ENCODE measurements at places on chromosomes 1 and 21. TPM values are rescaled to one million over a fixed set of nuclear protein-coding genes. Genes with fewer than 3 reads are reported as not detected.

Gene ERICH3
- total RNA-seq = not detected

Gene HSD17B7
- 22.5 TPM for total RNA-seq

Gene MEX3A
- total RNA-seq = 0.05 TPM

Gene LIN28A
- total RNA-seq = not detected

DNA sequence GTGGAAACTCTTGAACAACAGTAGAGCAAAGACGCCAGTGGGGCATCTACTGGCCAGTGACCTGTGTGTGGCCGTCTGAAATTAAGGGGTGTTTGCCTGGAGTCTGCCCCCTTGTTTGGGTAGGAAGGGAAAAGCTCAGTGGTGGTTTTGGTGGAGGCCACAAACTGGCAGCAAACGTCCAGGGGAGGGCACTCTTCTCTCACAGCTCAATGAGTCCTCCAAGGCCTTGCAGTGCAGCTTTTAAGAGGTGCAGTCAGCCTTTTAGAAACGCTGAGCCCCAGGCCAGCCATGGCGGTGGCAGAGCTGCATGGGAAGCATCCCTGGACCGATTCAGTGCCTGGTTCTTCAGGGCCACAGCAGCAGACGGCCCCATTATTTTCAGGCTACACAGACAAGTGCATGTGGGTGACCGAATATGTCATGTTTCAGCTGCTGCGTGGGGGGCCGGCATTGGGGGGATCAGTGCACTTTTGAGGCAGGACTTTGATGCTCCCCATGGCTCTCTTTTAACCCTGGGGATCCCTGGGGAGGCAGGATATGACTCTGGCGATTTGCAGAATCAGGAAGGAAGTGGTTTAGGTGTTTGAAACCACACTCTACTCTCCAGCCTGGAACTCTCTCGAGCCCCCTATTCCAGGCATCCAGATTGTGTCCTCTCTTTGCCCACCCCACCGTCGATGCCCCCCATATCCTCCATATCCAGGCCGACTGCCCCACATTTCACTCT lies 414.0 kb downstream of the PRDM2 start:
- no peak for DNase-seq

GRCh38 chr1:8874230-8875201 lies 4.0 kb downstream of the ENO1 start:
- no peak for DNase-seq

DNA sequence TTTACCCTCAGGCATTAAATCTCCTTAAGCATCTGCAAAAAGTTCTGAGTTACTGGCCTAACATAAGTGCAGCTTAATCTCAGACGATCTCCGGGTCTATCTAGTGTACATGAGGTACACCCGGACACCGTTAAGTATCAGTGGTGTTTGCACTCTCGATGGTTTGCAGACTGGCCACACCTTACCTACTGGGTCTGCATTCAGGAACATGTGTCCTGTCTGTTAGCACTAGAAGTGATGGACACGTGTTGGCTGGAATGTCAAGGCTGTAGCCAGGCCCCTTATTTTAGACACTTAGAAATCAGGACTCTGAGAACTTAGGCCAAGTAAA lies 783 bp upstream of the AGL start:
- no peak for DNase-seq

DNA sequence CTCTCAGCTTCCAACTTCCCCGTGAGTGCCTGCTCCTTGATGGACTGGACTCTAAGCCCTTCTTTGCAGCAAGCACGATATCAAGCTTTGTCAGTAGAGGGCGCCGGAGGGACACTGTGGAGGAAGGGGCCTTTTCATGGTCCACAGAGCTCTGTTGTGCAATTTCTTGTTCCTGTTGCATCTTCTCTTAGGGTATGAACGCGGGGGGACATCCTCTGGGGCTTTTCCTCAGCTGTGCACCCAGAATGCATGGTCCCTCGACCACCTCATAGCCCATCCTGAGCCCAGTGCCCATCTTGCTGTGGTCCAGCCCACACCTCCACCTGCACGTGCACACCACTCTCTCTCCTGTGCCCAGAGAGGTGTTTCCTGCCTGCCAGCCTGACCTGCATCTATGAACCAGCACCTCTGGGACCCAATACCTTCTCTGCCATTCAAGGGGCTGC lies 556.8 kb downstream of the PTPRU start:
- DNase-seq = peak; percentile 75

DNA sequence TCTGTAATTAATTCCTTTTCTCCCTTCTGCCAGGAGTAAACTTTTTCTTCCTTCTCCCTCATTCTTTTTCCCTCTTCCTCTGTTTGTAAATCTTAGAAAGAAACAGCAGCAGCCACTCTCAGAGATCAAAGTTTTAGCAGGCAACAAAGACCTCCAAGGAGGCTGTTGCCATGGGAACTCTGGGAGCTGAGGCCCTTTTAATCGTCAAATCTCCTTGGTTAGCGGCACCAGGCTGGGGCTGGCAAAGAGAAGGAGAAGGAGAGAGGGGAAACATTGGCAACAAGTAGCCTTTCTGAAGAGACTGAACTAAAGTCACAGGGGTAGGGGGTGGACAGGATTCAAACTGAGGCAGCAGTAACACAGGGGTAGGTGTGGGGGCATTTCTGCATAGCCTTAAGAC lies 25.2 kb downstream of the ILDR2 start:
- DNase-seq = no peak

GRCh38 chr21:46295996-46296752 lies 10.0 kb downstream of the YBEY start:
- DNase-seq = peak; percentile 47

DNA sequence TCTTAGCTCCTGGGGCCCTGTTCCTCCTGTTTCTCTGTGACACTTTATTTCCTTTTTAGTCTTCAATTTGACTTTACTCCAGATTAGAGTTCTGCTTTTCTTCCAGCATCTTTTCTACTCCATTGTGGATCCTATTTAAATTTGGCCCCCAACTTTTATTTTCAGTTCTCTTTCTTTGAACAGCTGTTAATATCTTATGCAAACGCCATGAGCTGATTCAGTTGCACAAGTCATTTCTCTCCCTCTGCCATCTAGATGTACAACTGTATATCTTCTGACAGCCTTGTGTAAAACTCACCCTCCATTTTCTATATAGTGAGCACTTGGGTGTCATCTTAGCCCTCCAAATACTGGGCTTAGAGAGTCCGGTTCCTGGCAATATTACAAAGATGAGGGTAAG lies 42.2 kb downstream of the SPATA17 start:
- no peak for DNase-seq

DNA sequence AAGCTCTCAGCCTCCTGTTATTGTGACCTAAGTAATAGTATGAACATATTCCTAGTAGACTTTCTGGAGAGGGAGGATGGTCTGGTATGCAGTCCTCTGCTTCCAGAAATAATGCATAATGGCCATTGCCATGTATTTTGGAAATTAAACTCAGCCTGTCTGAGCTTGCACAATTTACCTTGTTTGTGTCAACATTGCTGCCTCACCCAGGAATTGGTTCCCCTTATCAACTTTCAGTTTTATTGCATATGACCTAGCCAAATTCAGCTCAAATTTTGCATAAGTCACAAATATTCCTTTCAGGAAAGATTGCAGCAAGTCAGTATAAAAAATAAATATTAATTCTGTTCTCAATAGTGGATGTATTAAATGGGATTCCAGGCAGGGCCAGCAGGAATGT lies 101.9 kb upstream of the SLC5A9 start:
- no peak for DNase-seq

DNA sequence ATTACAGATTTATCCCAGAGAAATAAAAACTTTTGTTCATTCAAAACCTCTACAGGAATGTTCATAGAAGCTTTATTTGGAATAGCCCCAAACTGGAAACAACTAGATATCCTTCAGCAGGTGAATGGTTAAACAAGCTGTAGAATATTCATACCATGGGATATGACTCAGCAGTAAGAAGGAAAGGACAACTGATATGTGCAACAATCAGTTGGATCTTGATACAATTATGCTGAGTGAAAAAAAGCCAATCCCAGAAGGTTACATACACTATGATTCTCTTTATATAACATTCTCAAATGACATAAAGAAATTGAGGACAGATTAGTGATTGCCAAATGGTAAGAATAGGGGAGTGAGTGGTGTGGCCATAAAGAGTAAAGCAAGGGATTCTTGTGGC lies 376.7 kb downstream of the S1PR1 start:
- DNase-seq = no peak

- DNase-seq = no peak
Measured at GRCh38 chr1:1344655-1345361, 4.4 kb downstream of the DVL1 start.

DNA sequence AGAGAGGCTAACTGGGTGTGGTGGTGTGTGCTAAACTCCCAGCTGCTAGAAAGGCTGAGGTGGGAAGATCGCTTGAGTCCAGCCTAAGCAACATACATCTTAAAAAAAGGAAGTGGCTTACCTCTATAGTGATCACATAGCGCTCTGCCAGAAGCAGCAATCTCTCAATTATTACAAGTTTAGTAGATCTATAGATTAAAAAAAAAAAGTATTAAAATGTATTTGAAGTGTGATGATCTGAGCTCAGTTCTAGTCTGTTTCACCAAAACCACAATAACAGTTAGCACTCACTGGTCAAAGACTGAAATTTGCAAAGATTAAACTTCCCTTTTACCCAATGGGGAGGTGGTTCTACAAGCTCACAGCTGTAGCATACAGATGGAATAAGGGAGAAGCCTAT lies 76.3 kb downstream of the USP24 start:
- DNase-seq = no peak

DNA sequence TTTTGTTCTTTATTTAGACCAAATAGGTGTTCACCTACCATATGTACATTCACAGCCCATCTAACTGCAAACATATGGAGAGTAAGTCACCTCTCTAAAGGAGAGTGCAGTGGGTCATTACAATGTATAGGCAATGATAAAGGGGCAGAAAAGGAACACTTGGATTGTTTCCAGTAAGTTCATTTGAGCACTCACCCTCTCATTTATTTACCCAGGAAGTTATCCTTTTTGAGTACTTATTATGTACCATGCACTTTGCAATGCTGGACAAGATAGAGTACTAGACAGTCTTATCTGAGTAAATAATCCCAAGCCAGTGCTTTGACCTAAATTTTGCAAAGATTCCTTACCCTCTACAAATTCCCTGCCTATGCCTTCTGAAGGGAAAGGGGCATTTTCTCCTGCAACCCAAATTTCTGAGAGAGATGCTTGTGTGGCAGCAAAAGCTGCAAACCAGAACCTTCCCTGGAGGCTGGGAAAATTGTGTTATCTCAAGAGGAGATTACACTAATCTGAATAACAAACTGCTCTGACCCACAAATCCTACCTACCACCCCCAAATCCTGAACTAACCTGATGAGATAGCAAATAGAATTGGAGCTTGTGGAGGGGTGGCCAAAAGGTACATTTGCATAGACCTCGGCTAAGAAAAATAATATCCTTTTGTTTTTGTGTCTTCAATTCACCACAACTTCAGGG lies 18.6 kb upstream of the RGS8 start:
- no peak for DNase-seq

- DNase-seq = no peak
Measured at GRCh38 chr1:57319791-57320190, 104.1 kb downstream of the DAB1 start.

DNA sequence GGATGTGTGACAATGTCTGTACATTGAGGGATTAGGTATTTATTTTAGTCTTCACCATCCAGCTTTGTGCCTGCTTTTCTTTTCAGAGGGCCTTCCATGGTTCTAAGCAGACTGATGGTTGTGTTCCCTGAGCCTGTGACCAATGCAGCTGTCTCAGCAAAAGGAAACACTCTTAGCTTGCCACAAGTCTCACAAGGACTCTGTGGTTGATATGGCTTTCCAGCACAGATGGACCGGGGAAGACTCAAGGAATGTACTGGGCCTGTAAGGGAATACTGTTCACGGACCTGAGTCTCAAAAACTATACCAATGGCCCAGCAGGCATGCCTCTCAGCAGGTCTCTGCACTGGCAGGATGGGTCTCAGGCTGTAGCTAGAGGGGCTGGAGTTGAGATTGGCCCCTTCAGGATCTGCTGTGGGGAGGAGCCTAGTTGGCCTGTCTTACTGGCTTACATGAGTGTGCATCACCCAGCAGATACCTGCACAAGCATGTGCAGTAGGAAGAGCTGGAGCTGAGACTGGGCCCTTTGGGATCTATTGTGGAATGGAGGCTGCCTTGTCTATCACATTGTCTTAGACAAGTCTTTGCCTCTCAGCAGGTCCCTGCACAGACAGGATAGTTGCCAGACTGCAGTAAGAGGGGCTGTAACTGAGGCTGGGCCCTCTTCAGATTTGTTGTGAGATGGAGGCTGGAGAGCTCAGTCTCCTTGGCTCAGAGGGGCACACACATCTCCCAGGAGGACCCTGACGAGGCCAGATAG lies 52.0 kb upstream of the PDC start:
- no peak for DNase-seq
